T-helper 1 cell (primary cell): ENCODE measurements at places on chromosomes 1 and 21.

DNA sequence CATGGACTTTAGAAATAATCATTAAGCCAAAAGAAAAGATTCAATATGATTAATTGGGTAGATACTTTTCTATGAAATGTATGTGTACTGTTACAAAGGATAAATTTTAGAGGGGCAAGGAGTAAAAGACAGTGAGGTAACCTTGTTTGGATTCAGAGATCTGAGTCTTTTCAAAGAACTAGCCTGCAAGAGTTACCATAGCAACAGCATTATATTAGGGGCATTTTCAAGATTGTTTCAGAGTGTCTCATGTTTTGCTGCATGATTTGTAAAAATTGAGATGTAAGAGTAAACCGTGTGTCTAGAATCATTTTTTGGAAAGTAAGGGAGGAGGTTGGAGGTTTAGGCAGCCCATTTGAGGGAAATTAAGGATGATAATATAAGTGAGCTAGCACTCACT, 70.6 kb upstream of the KIAA1614 start:
- no peak for DNase-seq

DNA sequence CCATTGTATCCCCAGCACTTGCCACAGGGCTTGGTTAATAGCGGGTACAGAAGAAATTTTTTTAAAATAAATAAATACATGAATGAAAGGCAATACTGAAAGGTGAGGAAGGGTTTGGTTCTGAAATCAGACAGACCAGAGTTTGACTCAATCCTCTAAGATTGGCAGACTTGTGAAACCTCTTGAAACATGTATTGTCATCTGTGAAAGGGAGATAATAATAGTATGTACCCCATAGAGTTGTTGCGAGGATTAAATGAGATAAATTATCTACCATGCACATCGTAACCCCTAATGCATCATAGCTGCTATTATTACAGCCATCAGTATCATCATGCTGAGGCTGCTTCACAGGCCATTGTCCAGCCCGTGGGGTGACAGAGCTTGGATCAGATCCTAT, 41.4 kb downstream of the S1PR1 start:
- DNase-seq, result no peak

DNA sequence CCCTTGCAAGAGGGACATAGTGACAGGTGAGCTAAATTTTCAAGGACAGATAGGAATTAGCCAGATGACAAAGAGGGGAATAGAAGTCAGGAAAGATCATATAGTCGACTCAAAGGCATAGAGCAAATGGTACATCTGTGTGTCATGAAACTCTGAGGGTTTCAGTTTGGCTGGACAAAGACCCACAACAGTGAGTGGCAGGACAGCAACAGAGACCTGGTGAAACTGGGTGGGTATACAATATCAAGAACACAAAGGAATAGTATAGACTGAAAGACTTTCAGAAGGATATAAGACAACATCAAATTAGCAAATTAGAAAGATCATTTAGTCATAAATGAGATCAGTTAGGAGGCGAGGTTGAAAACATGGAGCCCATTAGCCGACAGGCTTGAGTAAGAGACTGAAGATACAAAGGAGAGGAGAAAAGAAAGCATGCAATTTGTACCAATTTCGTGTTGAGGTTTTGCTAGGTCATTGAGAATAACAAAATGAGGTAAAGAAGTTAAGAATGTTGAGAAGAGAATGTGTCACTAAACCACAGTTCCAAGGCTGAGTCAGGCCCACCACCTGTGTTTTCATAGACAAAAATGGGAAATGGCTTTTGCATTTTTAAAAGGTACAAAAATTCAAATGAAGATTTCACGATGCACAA, 213.8 kb downstream of the HHIPL2 start:
- DNase-seq, result no peak

DNA sequence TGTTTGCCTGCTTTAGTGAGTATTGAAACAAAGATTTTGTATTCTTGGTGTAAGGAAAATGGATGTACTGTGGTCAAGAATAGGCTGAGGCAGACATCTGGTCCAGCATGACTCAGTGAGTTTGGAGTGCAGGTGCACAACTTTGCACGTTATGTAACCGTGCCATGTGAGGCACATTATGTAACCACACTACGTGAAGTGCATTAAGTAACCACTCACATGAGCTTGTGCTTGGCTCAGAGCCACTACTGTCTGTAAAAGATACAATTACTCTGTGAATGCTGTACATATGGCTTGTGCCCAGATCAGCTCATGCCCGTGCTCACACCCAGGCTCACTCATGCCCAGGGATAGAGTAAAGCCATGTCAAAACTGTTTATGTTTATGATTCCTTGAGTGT, 216.8 kb downstream of the CTH start:
- DNase-seq, result no peak

DNA sequence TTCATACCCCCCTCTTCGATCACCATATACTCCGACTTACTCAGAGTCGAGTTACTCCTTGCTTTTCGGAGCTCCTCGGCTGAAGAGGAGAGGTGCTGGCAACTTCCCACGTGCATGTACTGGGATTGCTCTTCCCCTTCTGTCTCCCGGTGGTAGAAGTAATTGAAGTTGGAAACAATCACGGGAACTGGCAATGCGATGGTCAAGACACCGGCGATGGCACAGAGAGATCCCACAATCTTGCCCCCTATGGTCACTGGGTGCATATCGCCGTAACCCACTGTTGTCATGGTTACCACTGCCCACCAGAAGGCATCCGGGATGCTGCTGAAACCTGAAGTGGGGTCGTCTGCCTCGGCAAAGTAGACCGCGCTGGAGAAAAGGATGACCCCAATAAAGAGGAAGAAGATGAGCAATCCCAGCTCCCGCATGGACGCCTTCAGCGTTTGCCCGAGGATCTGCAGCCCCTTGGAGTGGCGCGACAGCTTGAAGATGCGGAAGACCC, 1.5 kb downstream of the KCNA3 start:
- DNase-seq, result peak; percentile 13

DNA sequence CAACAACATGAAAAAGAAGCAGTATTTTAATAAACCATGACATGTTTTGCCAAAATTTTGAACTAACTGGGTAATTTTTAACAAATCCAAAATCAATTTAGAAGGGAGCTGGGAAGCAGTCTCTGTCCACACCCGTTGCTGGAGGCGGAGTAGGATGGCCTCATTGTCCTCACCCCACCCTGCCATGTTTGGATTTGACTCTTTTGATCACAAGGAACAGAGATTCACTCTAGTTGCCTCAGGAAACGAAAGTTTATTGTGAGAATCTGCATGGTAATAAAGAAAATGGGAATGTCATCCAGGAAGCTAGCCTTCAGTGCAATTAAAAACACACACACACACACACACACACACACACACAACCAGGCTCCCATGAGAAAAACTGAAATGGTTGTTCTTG, 145.4 kb downstream of the SLC30A10 start:
- no peak for DNase-seq

DNA sequence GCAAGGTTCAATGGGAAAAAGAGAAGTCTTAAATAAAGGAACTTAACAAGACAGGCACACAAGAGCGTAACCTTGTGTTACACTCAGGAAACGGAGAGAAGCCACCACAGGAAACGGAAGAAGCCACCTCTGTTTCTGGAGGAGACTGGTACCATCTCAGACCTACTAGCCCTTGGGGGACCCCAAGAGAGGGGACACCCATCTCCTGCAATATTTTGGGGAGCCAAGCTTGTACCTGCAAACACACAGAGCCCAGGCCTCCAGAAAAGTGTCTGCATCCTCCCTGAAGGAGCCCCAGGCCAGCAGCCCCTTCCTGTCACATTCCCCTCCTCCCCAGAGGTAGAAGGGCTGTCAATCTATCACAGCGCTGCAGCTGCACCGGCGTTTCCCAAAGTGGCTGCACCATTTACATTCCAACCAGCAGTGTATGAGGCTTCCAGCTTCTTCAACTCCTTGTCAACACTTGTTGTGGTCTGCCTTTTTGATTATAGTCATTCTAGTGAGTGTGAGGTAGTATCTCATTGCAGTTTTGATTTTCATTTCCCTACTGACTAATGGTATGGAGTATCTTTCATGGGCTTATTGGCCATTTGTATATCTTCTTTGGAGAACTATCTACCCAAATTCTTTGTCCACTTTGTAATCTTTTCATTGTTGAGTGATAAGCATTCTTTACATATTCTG, 23.0 kb upstream of the PADI1 start:
- DNase-seq, result no peak

DNA sequence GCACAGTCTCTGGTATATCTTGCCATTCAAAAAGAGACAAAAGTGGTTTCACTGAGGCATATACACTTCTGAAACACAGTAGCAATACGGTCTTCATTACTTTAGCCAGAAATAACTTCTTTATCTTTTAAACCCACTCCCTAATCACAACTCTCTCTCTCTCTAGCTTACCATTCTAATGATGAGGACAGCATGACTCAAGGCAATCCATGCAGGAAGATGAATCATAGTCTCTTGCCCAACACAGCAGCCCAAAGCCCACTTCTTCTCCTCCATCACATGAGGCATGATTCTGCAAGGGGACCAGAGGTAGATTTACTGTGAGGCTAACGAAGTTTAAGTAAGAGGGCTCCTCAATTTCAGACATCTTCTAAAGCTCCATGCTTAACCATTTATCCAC, 285.0 kb upstream of the NR5A2 start:
- DNase-seq, result no peak

DNA sequence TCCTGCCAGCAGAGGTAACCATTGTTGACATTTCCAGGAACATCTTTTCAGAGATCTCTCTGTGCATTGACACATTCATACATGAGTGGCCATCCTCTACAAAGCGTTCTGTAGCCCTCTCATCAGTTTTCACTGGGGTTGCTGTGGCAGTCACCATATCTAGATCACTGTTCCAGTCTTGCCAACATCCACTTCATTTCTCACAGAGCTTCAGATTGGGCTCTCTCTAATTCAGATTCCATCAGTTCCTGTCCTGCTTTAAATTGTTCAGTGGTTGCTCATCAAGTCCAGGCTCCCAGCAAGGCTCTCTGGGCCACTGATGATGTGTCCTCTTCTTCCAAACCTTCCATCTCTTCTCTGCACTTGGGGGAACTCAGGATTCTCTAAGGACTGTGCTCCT, 173.7 kb downstream of the KCNJ6 start:
- no peak for DNase-seq

DNA sequence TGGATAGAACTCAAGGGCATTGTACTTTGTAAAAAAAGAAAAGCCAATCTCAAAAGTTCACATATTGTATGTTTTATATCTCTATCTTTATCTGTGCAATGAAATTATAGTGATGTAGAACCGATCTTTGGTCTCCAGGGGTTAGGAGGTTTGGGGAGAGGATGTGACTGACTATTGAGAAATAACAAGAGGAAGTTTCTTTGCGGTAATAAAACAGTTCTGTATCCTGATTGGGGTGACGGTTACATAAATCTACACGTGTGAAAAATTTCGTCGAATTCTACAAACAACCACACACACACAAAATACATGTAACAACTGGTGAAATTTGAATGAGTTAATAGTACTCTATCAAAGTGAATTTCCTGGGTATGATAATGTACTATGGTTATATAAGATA, 10.6 kb upstream of the OR2T33 start:
- no peak for DNase-seq

DNA sequence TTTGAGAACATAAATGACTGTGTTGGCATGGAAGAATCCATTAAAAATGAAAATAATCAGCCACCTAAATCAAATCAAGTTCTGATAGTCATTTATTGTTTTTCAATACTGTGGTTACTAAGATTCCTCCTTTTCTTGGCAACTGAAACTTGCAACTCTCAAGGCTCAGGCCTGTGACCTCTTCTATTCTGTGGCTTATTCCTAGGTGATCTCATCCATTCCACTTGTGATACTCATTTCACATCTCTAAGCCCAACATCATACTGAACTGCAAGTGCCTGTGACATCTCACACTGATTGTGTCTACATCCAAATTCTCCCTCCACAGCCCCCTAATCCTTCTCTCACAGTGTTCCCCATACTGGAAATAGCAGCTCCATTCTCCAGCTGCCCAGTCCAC, 4.8 kb upstream of the ST6GALNAC5 start:
- no peak for DNase-seq

DNA sequence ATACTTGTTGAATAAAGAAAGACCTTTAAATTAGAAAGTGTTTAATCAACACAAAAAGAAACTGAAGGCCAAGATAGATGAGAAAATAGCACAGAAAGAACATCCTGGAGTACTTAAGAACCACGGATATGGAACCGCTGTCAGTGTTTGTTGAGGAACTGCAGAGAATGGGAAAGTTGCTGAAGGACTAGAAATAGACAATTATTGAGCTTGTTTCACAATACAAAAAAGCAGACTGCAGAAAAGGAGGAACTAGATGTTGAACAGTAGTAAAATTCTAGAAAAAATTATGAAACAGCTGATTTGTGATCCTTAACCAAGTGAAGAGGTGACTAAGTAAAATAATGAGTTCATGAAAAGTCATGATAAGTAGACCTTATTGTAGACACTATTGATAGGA, 29.7 kb downstream of the MYSM1 start:
- no peak for DNase-seq
